ENCODE measurements at places on chromosomes 2 and 18.

DNA sequence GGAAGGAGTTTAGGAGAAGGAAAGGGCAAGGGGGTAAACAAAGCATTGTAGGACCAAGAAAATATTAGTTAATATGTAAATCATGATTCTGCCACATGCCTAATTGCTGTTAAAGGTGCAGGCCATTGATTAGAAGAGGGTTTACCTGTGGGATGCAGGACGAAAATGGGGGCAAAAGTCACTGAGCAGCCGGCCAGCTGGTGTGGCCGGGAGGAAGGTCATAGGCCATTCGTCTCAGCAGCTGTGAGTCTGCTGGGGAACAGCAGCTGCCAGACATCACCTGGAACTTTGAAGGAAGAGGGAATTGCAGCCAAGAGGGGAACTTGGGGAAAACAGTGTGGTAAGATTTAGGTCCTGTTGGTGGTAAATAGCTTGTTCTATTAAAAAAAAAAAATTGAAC lies 184.4 kb downstream of the DYSF start:
- no peak for DNase-seq

DNA sequence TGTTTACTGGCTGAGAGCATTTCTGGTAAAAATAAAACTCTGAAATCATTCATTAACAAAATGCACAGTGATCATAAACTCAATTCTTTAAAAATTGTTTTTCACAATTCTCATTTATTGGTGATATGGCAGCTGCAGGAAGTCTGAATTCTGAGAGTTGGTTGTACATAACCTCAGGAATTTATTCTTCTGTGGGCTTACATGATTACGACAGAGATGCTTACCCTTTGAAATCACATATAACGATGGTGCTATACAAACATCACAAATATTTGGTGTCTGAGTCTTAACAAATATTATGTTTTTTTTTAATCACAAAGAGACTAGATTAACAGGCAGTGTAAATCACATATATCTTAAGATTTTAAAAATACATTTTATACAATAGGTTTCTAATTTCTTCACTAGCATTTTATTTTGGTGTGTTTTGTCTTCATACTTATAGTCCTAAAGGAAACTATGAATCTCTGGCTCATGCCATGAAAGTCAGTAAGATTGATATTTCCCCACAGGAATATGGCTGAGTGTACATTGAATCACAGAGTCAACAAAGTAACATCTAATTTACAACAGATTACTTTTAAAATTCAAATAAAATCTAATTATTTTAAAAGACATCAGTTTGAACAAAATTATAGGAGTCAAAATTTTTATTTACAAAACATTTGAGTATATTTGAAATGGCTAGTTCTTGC lies 318.8 kb upstream of the THUMPD2 start:
- no peak for DNase-seq

DNA sequence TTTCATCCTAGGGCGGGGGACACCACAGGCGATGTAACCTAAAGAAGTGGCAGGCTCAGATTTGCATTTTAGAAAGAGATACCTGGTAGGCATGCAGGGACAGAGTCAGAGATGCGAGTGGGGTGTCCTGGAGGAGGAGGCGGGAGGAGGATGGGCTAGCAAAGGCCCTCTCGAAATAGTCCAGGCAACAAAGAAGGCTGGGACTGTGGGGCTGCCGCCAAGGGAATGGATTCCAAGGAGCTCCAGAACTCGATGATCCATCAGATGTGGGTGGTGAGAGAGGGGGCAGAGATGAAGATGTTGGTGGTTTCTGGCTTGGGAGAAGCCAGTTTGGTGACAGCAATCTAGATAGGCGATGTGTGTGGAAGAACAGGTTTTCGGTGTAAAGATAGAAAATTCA lies 12.5 kb upstream of the INPP5D start:
- no peak for DNase-seq

DNA sequence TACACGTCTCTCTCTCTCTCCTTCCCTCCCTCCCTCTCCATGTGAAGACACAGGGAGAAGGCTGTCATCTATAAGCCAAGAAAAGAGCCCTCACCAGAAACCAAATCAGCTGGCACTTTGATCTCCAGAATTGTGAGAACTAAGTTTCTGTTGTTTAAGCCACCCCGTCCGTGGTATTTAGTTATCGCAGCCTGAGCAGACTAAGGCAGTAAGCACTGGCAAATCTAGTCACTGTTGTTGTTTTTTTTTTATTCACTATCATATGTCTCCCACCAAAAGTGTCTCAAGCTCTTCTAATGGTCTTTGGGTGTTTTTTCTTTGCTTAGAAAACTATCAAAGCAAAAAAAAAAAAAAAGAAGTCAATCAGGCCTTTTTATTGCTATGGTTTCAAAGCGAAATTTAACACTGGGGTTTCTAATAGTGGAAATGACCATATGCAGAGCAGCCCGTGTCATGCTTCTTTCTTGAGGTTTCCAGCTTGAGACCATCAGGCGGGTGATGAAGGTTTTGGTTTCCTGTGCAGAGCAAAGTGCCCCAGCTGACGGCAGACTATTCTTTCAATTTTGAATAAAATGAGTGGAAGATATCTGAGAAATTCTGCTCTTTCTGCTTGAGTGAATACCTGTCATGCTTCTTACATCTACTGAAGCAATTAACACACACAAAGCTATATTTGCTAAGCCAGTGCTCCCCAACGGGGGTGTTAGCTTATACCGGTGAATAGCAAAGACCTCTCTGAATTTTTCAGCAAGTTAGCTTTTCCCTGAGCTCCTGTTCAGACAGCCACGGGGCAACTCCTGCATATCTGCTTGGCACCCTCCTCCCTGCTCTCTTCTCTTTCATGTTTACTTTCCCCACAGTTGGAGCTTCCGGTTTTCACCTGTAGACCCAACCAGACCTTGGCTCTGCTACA lies 394.1 kb upstream of the ATP5MC3 start:
- no peak for DNase-seq

DNA sequence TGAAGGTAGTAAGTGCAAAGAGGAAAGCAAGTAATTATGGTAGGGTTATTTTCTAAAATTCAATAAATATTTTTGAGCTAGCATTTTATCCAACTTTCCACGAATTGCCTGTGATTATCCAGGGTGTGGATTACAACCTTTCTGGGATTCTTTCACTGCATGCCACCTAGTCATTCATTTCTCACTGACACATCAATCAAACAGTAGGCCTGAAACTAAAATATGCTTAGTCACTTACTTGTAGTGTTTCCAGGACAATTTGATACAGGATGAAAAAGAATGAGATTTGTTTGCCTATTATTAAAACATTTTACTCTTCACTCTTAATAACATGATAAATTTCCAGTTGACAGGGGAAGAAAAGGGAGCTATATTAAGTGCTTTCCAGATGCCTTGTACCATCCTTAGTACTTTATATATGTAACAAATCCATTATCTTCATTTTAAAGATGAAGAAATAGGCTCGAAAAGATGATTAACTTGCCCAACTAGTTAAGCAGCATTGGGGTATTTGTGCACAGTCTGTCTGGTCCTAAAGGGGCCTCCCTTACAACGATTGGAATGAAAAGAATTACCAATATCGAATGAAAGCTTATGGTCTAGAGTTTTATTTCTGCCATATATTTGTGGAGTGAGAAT lies 70.4 kb downstream of the KCTD1 start:
- DNase-seq: no peak

DNA sequence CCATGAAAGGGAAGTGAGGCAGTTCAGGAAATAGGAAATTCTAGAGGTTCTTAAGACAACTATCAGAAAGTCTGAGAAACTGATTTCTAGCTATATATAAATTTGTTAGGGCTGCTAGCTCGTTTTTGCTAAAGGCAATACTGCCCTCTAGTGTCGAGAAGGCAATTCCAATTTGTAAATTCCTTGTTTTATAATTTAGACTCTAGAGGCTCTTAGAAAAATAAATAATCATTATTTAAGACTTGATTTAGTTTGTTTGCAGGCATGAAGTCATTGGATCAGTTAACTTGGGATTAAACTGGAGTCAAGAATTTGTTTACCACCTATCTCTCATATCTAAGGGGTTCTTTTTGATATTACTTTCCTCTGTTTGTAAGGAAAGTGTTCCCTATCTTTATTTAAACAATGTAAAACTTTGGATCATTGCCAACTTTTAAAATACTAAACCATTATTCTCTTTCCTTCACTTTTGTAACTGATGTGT lies 66.2 kb downstream of the ACVR2A start:
- peak; percentile 13 for DNase-seq

DNA sequence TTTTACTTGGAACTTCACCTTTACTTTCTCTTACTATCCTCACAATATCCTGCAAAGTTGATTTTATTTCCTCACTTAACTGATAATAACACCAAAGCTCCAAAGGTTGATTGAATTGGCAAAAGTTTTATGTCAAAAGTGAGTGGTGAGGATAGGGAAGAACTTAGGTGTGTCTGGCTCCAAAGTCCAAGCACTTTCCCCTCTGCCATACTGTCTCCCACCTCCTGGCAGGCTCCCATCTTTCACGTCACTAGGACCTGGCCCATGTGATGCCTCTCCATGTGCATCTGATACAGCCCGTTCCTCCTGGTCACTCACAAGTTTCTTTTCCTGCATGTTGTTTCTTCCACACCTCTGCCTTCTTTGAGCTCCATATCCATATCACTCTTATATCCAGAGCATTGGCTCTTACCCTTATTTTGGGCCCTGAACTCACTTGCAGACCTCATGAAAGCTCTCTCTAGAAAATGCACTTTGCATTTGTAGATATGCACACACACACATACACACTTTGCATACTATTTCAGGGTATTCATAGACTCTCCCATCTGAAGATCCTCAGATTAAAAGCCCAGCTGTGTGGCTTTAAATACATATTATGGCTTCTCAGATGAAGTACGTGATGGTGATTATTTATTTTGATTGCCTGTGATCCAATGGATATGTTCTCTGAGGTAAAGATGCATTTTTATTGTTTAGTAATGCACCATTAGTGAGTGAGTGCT lies 12.3 kb downstream of the MEP1B start:
- DNase-seq: no peak

GRCh38 chr2:7133521-7133920 lies 216.3 kb downstream of the RNF144A start:
- DNase-seq: no peak

GRCh38 chr2:181063696-181064095 lies 83.3 kb downstream of the UBE2E3 start:
- DNase-seq: no peak

DNA sequence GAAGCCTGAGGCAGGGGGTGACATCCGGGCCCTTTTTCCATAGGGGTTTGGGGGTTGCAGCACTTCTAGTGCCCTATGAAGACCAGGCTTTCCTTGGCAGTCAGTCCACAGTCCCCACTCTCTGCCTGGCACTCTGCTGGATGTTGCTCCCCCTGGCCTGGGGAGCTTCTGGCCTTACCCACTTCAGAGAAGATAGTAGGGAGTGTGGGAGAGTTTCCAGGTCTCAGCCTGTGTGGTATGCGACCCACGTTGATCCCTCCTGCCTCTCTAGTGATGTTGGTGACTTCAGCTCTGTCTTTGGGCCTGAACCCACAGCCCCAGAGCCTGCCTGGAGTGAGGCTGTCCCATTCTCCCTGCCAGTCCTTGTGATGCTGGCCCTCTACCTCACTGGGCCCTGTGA lies 105.6 kb downstream of the STPG4 start:
- no peak for DNase-seq

DNA sequence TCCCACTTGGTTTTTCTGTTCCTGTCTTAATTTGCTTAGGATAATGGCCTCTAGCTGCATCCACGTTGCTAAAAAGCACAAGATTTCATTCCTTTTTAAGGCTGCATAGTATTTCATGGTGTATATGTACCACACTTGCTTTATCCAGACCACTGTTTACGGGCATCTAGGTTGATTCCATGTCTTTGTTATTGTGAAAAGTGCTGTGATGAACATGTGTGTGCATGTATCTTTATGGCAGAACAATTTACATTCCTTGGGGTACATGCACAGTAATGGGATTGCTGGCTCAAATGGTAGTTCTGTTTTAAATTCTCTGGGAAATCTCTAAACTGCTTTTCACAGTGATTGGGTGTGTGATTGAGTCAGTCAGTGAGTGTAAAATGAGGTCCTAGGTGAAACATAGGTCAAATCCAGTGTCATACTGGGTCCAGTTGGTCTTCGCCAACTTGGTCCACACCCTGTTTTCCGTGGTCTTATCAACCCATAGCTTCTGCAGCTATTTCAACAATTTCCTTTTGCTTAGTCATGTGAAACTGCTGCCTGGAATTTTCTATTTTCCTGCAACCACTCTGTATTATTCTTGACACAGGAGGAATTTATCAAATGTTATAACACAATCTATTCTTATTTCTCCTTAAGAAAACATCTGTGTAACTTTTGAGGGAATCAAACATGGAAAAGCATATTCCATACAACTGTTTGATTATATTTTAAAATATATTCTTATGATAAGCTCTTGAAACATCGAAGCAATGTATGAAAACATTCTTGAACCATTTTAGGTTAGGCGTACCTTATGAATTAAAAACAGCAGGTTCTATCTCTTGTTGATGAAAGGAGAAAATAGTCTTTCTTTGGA lies 82.9 kb downstream of the ADCYAP1 start:
- no peak for DNase-seq

GRCh38 chr2:230827774-230828271 lies 36.9 kb upstream of the ITM2C start:
- no peak for DNase-seq

DNA sequence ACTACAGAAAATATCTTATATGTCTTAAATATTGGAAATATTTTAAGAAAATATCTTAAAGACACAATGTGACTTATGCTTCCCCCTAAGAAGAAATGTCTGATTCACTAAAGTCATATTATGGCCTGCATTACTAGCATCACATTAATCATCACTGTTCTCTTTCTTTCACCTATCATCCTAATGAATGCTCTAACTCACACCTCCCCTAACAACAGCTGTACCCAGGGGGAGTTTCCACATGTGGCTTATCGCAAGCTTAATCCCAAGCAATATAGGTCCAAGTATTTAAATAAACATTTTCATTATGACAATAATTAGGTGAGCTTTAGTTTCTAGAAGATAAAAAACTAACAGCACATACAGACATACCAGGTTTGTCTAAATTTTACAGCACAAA lies 39.6 kb downstream of the REV1 start:
- no peak for DNase-seq

- DNase-seq: no peak
These were observed 250.0 kb downstream of the SOX11 start for GRCh38 chr2:5942204-5942603.

DNA sequence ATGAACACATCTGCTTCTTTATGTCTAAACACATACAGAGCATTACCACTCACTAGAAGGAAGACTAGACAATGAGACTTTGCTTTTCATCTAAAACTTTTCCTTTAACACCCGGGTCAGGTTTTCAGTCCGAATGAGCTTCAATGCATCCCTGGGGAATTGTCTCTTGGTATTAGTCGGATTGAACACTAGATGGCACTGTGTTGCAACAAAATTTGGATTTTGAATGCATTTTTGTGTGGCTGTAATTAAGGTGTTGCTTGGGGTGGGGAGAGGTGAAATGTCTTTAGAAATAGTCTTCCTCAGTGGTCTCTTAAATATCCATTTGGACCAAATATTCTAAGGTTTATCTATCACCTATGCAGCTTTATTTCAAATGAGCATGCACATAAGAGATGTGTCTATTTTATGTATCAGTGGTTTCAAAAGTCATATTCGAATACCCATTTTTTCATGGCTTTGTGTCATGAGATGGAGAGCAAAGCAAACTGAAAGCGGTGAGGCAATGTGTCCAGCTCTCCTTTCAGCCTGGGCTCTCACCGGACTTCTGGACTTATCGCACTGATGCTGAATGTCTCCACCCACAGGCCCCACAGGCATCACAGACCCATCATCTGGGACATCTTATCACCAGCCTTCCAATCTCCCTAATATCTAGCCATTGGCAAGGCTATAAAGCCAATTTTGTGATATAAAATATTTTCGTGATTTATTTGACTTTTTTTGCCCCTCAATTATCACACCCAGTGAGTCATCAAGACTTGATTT lies 510.3 kb downstream of the RNF144A start:
- no peak for DNase-seq

GRCh38 chr2:167637741-167638140 lies 609.7 kb downstream of the STK39 start:
- no peak for DNase-seq

All from SIG-M5 (cell line).